Liver (tissue), 10 donors: ENCODE measurements at places on chromosomes 2 and 18. TPM values are rescaled to one million over a fixed set of nuclear protein-coding genes. Genes with fewer than 3 reads are reported as not detected.

The SLC66A3 gene
- total RNA-seq, result 17.6 TPM

The CCDC121 gene
- 1.6 TPM for total RNA-seq

The GALNT5 gene
- under 0.01 TPM for total RNA-seq

The CEBPZOS gene
- total RNA-seq, result 16.8 TPM

The WDPCP gene
- 7.6 TPM for total RNA-seq

The OSBPL6 gene
- 2.3 TPM for total RNA-seq

The ACVR1C gene
- total RNA-seq, result 0.19 TPM

The IL36A gene
- not detected for total RNA-seq

The TUBB8B gene
- not detected for total RNA-seq

The CLIP4 gene
- total RNA-seq, result 3.7 TPM
